ENCODE measurements at places on chromosomes 16 and 17.

GRCh38 chr16:80924372-80924978 lies 82.2 kb downstream of the CMC2 start:
- peak; percentile 68 for DNase-seq

GRCh38 chr17:75645501-75645888 lies 12.3 kb downstream of the SMIM5 start:
- DNase-seq, result no peak

GRCh38 chr16:4661661-4662060 lies 31.7 kb upstream of the NUDT16L1 start:
- no peak for DNase-seq

DNA sequence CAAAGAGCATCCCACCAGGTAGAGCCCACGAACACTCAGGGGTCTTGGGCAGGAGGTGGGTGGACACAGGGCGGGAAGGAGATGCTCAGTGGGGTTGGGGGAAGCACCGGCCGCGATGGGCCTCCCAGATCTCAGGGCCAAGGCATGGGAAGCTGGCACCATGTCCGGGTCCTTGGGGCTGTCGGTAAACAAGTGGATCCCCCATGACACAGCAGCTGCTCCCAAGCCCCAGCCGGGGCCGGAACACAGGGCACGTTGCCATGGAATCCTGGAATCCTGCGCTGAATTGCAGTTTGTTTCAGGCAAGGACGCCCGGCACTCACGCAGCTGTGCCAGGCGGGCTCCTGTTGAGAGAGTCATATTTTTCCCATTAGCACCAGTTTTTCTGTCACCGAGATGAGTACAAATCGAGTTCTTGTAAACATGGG lies 23.0 kb upstream of the CHMP6 start:
- DNase-seq, result no peak

DNA sequence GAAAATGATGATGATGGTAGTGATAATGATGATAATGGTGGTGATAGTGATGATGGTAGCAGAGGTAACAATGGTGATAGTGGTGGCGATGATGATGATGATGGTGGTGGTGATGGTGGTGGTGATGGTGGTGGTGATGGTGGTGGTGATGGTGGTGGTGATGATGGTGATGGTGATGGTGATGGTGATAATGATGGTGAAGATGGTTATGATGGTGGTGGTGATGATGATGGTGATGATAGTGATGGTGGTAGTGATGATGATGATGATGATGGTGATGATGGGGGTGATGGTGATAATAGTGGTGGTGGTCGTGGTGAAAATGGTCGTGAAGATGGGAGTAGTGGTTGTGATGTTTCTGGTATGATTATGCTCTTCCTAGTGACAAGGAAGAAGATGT lies 581.8 kb downstream of the HS3ST4 start:
- DNase-seq, result no peak

- DNase-seq, result no peak
Measured at GRCh38 chr16:31785126-31785525, 88.5 kb upstream of the ZNF267 start.

DNA sequence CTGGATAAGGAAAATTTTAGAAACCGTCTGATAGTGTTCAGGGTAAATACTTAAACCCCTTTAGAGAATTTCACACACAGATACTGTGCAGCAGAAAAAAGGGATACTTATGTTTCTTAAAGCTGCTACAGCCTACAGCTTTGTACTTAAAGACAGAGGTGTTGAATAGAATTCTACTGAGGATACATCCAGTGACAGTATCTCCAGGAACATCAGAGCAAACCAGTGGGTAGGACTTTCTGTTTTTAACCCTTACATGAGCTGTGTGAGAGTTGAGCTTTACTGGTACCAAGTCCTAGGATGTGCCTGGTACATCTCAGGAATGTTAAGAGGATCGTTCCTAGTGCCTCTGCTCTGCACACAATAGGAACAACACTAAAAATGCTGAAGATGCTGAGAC lies 191.5 kb downstream of the FTO start:
- DNase-seq, result no peak

DNA sequence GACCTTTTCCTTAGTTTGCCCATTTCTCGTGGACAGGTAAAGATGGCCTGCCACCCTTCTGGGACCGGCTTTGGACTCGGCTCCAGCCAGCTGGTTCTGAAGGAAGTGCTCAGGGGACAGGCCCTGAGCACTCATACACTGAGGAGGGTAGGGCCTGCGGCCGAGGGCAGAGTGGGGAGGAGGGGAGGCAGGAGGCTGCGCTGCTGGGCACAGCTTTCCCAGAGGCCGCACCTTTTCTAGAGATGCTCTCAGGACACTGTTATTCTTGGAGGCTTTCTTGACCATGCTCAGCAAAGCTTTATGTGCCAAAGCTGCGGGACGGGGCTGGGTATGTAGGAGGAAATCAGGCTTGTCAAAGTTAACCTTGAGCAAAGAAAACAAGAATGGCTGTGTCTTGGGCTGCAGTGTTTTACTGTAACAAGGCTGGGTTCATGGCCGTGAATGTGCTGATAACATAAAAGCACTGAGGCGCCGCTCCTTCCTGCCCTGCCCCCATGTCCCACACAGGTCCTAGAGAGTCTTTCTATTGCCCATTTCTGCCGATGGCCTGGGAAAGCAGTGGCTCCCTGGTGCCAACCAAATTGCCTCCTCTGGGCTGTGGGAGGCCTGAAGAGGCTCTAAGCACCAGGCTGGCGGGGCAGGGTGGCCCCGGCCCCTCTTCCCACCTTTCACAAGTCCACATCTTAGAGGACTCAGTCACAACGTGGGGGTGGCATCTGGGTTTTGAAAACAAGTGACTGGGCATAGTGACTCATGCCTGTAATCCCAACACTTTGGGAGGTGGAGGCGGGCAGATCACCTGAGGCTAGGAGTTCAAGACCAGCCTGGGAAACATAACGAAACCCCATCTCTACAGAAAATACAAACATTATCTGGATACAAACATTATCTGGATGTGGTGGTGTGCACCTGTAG lies 22.3 kb upstream of the TIMP2 start:
- DNase-seq, result no peak

All from activated CD8-positive, alpha-beta memory T cell treated with anti-CD3 and anti-CD28 coated beads for 24 hours (primary cell).